ENCODE measurements at places on chromosomes 13 and 19. TPM values are rescaled to one million over a fixed set of nuclear protein-coding genes. Genes with fewer than 3 reads are reported as not detected.
A peak's percentile ranks its signal among the peaks of the same experiment; 100 is the strongest.

- no peaks in the 10 kb centered on the region for H3K36me3 ChIP-seq
- H3K27ac ChIP-seq, result no peak overlapping the region
- DNase-seq, result no peak
- H3K27me3 ChIP-seq, result no peaks in the 10 kb centered on the region
- no peak overlapping the region for H3K4me3 ChIP-seq
- no peaks in the 10 kb centered on the region for H3K4me1 ChIP-seq
These were observed 72.8 kb downstream of the EFNB2 start for GRCh38 chr13:106462710-106463109.

- H3K4me1 ChIP-seq, result no peaks in the 10 kb centered on the region
- H3K36me3 ChIP-seq, result no peaks in the 10 kb centered on the region
- H3K27me3 ChIP-seq, result no peaks in the 10 kb centered on the region
- no peak for DNase-seq
These were observed 70.4 kb upstream of the FARP1 start for GRCh38 chr13:98072476-98072875.

DNA sequence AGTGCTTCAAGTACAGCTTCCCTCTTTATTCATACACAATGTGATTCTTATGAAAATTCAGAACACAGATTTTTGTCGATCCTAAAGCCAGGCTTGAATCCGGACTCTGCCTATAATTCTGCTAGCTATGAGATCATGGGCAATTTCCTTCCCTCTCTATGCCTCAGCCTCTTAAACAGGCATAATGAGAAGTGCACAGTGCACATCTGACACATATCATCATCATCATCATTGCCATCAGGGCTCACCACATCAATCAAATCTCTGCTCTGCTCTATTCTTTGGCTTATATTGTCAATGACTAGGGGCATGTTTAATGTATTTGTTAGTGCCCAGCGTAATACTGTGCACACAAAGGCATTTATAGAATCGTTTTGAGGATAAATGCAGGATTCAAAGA lies 269.1 kb downstream of the ABCC4 start:
- H3K36me3 ChIP-seq, result peaks cover 2% of the 10 kb centered on the region
- no peak overlapping the region for H3K4me3 ChIP-seq
- no peak overlapping the region for H3K27ac ChIP-seq
- H3K4me1 ChIP-seq, result peaks cover 4% of the 10 kb centered on the region
- no peaks in the 10 kb centered on the region for H3K27me3 ChIP-seq
- no peak for DNase-seq

- no peak overlapping the region for H3K4me3 ChIP-seq
- H3K27ac ChIP-seq, result no peak overlapping the region
- DNase-seq, result no peak
- no peaks in the 10 kb centered on the region for H3K4me1 ChIP-seq
- no peaks in the 10 kb centered on the region for H3K27me3 ChIP-seq
- no peaks in the 10 kb centered on the region for H3K36me3 ChIP-seq
These were observed 215.5 kb upstream of the HTR2A start for GRCh38 chr13:47112205-47112902.

DNA sequence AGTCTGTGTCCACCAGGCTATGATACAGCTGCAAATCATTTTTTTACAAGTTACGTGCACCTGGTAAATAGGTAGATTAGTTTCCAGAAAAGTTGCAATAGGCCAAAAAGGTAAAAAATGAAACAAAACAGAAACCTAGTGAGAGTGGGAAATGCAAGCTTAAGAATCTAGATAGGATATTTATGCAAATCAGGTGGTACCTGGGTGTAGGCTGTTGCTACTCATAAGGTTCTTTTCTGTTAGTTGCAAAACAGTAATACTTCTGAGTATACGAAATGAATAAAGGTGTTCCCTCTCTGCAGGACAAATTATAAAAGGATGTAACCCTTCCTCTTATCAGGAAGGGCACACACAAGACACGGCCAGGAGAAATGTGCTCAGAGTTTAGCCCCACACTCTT lies 97.9 kb downstream of the UGGT2 start:
- no peak overlapping the region for H3K4me3 ChIP-seq
- H3K36me3 ChIP-seq, result no peaks in the 10 kb centered on the region
- no peak for DNase-seq
- no peaks in the 10 kb centered on the region for H3K4me1 ChIP-seq

DNA sequence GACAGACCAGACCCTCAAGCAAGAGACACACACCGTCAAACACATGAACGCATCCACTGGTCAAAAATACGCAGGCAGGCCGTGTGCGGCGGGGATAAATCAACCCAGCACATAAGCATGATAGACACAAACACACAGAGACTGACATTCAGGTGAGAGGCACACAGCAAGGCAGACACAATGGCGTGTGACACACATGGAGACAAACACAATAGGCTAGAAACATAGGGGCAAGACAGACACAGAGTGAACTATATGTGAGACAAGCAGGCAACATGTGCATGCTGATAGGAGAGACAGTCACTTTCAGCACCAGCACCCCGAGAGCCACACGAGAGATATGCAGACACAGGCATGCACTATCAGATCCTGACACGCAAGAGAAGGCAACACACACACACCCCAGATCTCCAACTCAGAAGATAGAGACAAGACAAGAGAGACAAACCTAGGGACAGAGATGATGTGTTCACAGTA lies 6.9 kb upstream of the JUNB start:
- H3K27me3 ChIP-seq, result no peaks in the 10 kb centered on the region
- H3K4me1 ChIP-seq, result peaks cover 67% of the 10 kb centered on the region
- DNase-seq, result peak; percentile 59

- no peaks in the 10 kb centered on the region for H3K36me3 ChIP-seq
- H3K4me3 ChIP-seq, result no peak overlapping the region
- H3K4me1 ChIP-seq, result no peaks in the 10 kb centered on the region
- no peak overlapping the region for H3K27ac ChIP-seq
- no peak for DNase-seq
- no peaks in the 10 kb centered on the region for H3K27me3 ChIP-seq
These were observed 21.0 kb downstream of the RFXAP start for GRCh38 chr13:36839981-36840380.

GRCh38 chr19:9862938-9863337 lies 27.8 kb downstream of the PIN1 start:
- H3K4me3 ChIP-seq, result no peak overlapping the region
- peaks cover 78% of the 10 kb centered on the region for H3K4me1 ChIP-seq
- peak overlapping the region; percentile 43 for H3K27ac ChIP-seq
- peak; percentile 75 for DNase-seq
- no peaks in the 10 kb centered on the region for H3K27me3 ChIP-seq

DNA sequence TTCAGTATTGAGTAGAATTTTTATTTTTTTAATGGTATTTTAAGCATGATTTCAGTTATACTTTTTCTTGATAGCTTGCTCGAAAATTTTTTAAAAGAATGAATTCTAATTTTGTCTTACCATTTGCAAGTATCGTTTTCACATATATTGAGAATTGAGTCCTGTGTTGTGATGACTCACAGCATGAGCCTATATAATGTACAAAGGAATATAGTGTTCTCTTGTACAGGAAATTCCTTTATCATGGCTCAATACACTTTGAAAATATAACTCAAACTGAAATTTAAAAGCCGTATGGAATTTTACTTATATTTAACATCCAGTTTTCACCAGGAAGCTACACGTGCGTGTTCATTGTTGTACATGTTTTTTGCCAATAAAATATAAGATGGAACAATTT lies 161.1 kb upstream of the TMTC4 start:
- no peaks in the 10 kb centered on the region for H3K27me3 ChIP-seq
- no peaks in the 10 kb centered on the region for H3K36me3 ChIP-seq
- H3K4me3 ChIP-seq, result no peak overlapping the region
- H3K4me1 ChIP-seq, result no peaks in the 10 kb centered on the region
- H3K27ac ChIP-seq, result no peak overlapping the region

GRCh38 chr19:39968789-39969188 lies 2.2 kb upstream of the PSMC4 start:
- peaks cover 33% of the 10 kb centered on the region for H3K4me1 ChIP-seq
- H3K36me3 ChIP-seq, result peaks cover 8% of the 10 kb centered on the region
- peak overlapping the region; percentile 29 for H3K4me3 ChIP-seq
- no peak for DNase-seq
- H3K27ac ChIP-seq, result peak overlapping the region; percentile 93

- H3K27ac ChIP-seq, result no peak overlapping the region
- H3K36me3 ChIP-seq, result no peaks in the 10 kb centered on the region
- no peak overlapping the region for H3K4me3 ChIP-seq
- no peaks in the 10 kb centered on the region for H3K27me3 ChIP-seq
- no peak for DNase-seq
These were observed 238.2 kb downstream of the LIG4 start for GRCh38 chr13:107977071-107977574.

DNA sequence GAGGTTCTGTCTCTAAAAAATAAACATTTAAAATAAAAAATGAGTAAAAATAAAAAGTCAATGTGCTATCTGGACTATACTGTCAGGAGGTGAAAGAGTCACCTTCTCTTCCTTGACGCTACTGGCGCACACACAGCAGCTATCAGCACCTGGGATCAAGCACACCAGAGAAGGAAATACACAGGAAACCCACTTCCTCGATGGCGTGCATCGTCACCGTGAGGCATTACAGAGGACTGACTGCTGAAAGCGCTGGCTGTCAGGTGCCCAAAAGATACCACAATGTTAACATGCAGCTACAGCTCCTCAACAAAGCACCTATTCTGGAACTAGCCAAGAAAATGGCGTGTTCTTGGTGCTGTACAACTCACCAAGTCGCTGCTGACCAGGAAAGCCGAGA lies 6.1 kb downstream of the SLC35E1 start:
- H3K27ac ChIP-seq, result peak overlapping the region; percentile 92
- peaks cover 37% of the 10 kb centered on the region for H3K4me1 ChIP-seq
- no peaks in the 10 kb centered on the region for H3K27me3 ChIP-seq
- peak; percentile 96 for DNase-seq
- H3K4me3 ChIP-seq, result peak overlapping the region; percentile 69

- H3K4me3 ChIP-seq, result no peak overlapping the region
- H3K27ac ChIP-seq, result no peak overlapping the region
- no peaks in the 10 kb centered on the region for H3K4me1 ChIP-seq
These were observed 37.2 kb downstream of the SIGLEC7 start for GRCh38 chr19:51179256-51179655.

DNA sequence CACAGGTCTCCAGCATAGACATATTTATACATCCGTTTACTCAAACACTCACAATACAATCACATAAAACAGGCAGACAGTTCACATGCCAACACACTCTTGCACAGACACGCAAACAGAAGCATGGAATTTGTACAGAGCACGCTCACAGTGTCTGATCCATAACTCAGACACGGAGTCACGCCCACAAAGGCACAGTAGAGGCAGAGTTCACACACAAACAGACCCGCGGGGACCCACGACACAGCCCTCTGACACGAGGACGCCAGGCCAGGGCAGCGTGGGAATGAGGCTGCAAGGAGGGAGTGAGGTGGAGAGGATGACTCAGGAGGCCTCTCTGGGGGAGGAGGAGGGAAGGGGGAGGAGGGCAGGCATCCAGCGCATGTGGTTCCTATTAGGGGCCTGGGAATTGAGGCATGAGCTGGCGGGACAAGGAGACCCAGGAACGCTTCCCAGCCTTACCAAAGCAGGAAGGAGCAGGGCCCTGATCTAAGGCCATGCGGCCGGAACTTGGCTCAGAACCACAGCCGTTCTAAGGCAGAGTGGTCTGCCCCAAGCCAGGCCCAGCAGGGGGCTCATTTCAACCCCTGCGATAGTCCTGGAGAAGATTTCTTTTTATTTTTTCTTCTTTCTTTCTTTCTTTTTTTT lies 9.1 kb upstream of the OLFM2 start:
- H3K27ac ChIP-seq, result no peak overlapping the region
- H3K4me3 ChIP-seq, result no peak overlapping the region
- H3K4me1 ChIP-seq, result no peaks in the 10 kb centered on the region
- DNase-seq, result no peak
- peaks cover 5% of the 10 kb centered on the region for H3K27me3 ChIP-seq

- no peaks in the 10 kb centered on the region for H3K4me1 ChIP-seq
- H3K27me3 ChIP-seq, result no peaks in the 10 kb centered on the region
- H3K4me3 ChIP-seq, result no peak overlapping the region
- H3K36me3 ChIP-seq, result no peaks in the 10 kb centered on the region
- no peak overlapping the region for H3K27ac ChIP-seq
These were observed 23.9 kb upstream of the CXCL17 start for GRCh38 chr19:42466521-42467182.

GRCh38 chr13:40569024-40569350 lies 97.5 kb downstream of the FOXO1 start:
- H3K27ac ChIP-seq, result no peak overlapping the region
- peaks cover 89% of the 10 kb centered on the region for H3K4me1 ChIP-seq
- peak overlapping the region; percentile 20 for H3K4me3 ChIP-seq
- DNase-seq, result no peak

GRCh38 chr13:111537843-111538499 lies 217.5 kb downstream of the TEX29 start:
- no peak overlapping the region for H3K27ac ChIP-seq
- peaks cover 19% of the 10 kb centered on the region for H3K27me3 ChIP-seq
- H3K4me1 ChIP-seq, result no peaks in the 10 kb centered on the region
- no peak for DNase-seq
- H3K36me3 ChIP-seq, result no peaks in the 10 kb centered on the region
- H3K4me3 ChIP-seq, result no peak overlapping the region

DNA sequence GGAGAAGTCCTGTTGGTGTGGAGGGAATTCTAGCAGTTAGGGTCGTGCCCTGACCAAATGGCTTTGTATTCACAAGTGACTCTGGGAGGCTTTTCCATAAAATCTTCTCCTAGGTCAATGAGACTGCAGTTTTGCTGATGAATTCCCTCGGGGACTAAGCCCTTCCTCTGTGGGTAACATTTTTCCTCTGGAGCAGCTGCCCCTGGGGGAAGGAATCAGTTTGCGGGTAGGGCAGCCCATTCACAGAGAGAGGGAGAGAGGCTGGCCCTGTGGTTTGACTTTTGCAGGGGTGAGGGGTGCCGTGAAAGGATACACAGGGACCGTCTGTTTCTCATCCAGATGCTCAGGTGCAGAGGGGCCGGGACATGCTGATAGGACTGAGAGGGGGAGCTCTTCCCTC lies 67.3 kb downstream of the ERICH6B start:
- no peak for DNase-seq
- H3K36me3 ChIP-seq, result no peaks in the 10 kb centered on the region
- H3K27me3 ChIP-seq, result peaks cover 2% of the 10 kb centered on the region
- no peak overlapping the region for H3K27ac ChIP-seq
- H3K4me3 ChIP-seq, result no peak overlapping the region
- H3K4me1 ChIP-seq, result no peaks in the 10 kb centered on the region

GRCh38 chr19:45440873-45441654 lies 17.3 kb upstream of the ERCC1 start:
- no peak for DNase-seq
- H3K27me3 ChIP-seq, result no peaks in the 10 kb centered on the region
- peaks cover 40% of the 10 kb centered on the region for H3K4me1 ChIP-seq

Gene KL
- not detected for polyA plus RNA-seq

Gene ALKBH6
- polyA plus RNA-seq, result 18.3 TPM

Gene ZNF99
- not detected for polyA plus RNA-seq

Gene UPK1A
- not detected for polyA plus RNA-seq

Gene TJP3
- polyA plus RNA-seq, result 22.9 TPM

Gene KLK4
- not detected for polyA plus RNA-seq

Gene ZNF808
- polyA plus RNA-seq, result 7.6 TPM

Gene CPT1C
- 0.84 TPM for polyA plus RNA-seq

Gene CGB3
- not detected for polyA plus RNA-seq

Gene KLK13
- not detected for polyA plus RNA-seq

Gene CATSPERD
- not detected for polyA plus RNA-seq

All from CD4-positive, CD25-positive, alpha-beta regulatory T cell (primary cell).